ENCODE measurements at places on chromosomes 12 and 14. TPM values are rescaled to one million over a fixed set of nuclear protein-coding genes. Genes with fewer than 3 reads are reported as not detected.

CLEC4C gene
- not detected for total RNA-seq

WNT1 gene
- total RNA-seq = not detected

GRCh38 chr12:1811948-1812291, 8.4 kb upstream of the LRTM2 start:
- peaks cover 26% of the 10 kb centered on the region for H3K27me3 ChIP-seq
- no peak for DNase-seq
- H3K4me1 ChIP-seq = peaks cover 10% of the 10 kb centered on the region
- no peak overlapping the region for H3K4me3 ChIP-seq
- H3K27ac ChIP-seq = no peak overlapping the region
- no peaks in the 10 kb centered on the region for H3K36me3 ChIP-seq

- H3K4me3 ChIP-seq = peak overlapping the region; percentile 85
- peaks cover 13% of the 10 kb centered on the region for H3K36me3 ChIP-seq
- no peaks in the 10 kb centered on the region for H3K27me3 ChIP-seq
- no peak for DNase-seq
- H3K27ac ChIP-seq = peak overlapping the region; percentile 97
Observed at GRCh38 chr14:52950410-52950897, 396 bp downstream of the FERMT2 start.

GRCh38 chr12:116832353-116832752, 48.9 kb downstream of the HRK start:
- no peak overlapping the region for H3K27ac ChIP-seq
- H3K4me1 ChIP-seq = no peaks in the 10 kb centered on the region
- no peak for DNase-seq
- H3K27me3 ChIP-seq = peaks cover 4% of the 10 kb centered on the region
- H3K36me3 ChIP-seq = no peaks in the 10 kb centered on the region

DNA sequence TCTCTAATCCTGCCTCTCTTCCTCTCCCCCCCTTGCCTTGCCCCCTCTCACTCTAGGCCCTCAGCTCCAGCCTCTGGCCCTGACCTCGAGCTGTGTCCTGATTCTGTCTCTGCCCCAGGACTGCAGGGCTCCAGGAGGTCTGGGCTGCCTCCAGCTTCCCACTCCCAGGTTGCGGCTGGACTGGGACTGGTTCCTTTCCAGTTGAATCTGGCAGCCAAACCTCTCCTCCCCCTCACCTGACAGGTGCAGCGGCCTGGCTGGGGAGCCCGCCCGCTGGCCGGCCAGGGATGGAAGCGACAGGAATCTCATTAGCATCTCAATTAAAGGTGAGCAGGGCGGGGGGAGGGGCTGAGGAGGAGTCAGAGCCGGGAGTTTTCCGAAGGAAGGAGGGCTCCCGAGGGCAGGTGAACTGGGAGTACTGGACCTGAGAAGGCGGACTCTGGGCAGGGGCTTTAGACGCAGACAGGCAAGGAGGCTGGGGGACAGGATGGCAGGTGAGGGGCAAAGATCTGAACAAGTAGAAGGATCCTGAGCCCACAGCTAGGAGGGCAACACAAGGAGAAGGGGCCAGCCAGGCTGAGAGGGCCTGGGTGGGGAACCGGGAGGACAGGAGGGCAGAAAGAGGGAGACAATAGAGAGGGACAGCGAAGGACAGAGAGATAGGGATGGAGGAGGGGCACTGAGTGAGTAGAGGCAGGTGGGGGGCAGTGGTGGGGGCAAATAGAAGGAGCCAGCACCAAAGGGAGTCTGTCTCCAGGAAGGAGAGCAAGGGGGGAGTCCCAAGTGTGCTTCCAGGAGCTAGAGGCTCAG, at the start of gene SCNN1A:
Gene SCNN1A (minus strand): TSS at position 295 of the 810 bp plus-strand sequence. CDS start 780 bp downstream, outside the sequence.
- H3K27me3 ChIP-seq = no peaks in the 10 kb centered on the region
- H3K27ac ChIP-seq = peak within 1 kb of the TSS; percentile 95
- no peak within 1 kb of the TSS for H3K4me3 ChIP-seq
- no peak for DNase-seq

DNA sequence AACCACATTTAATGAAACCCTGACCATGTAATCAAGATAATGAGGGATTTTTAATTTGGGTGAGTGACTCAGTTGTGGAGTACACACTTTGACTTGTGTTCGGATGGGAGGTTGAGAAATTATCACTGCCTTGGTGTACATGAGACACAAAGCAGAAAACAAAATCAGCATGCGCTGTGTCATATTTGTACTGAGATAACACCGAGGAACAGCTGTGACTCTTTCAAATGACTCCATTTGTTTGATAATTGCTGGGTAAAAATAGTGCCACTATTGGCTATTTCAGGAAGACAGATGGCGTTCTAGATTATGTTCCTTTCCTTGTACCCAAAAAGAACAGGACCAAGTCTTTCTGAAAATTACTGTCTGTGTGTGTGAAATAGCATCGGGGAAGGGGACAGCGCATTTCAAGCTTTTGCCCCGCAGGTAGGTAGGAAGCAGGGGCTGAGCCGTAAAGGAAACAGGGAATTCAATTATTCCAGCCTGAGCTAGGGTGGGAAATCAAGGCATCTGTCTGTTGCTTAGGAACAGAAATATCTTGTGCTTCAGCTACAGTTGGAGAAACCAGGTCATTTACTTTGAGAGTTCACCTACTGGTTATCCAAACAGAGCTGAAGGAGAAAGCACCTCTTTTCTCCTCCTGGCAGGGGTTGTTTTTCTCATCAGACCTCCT, 114.3 kb downstream of the SNAPC1 start:
- no peaks in the 10 kb centered on the region for H3K36me3 ChIP-seq
- no peak for DNase-seq
- no peak overlapping the region for H3K4me3 ChIP-seq
- H3K27ac ChIP-seq = no peak overlapping the region
- H3K4me1 ChIP-seq = no peaks in the 10 kb centered on the region

DNA sequence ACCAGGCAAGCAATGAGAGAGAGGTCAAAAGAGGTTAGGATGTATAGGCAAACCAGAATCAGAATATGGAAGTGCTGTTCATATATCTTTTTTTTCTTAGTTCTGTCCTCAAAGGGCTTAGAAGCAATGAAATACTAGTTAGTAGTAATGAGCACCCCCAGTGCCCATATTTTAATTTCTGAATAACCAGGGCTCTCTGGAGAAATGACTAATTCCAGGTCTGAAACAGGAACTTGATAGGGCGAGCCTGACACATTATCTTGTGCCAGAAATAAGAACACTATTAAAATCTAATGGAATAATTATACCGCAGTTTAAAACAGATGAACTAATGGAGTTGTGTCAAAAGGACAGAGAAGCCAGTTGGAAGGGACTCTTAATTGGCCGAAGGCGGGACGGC, 30.9 kb downstream of the BICDL1 start:
- no peaks in the 10 kb centered on the region for H3K36me3 ChIP-seq
- H3K27me3 ChIP-seq = peaks cover 16% of the 10 kb centered on the region
- H3K4me3 ChIP-seq = no peak overlapping the region

DNA sequence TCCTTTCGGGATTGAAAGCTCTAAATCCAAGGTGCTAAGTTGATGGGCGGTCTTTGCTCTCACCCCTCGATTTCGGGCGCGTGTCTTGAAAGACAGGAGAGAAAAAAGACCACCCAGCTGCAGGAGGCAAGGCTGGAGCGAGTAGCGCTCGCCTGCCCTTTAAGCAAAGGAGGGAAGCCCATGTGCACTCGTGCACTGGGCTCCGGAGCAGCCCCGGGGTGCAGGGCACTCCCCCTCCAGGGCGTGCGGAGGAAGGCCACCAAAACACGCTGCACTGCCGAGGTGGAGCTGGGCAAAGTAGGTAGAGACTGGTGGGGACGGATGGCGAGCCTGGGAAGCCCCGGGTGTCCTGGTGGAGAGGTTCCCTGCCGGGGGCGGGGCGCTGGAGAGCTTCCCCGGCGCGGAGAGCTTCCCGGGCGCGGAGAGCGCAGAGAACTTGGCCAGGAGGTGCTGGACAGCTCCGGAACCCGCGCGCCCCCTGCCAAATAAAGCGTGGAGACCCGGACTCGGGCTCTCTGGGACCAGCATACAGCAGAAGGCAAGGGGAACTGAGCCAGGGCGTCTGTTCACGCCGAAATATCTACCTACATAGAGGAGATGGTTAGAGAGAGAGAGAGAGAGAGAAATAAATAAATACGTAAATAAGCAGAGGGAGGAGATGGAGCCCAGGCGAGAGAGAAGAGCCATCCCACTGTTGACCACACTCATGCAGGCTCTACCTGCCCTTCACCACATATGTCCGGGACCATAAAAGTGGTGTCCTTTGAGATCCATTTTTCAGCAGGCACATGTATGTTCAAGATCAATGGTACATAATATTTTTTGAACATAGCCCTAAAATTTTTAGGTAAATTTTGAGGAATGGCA, 662 bp upstream of the NELL2 start:
- H3K27me3 ChIP-seq = peaks cover 50% of the 10 kb centered on the region
- no peak overlapping the region for H3K27ac ChIP-seq
- no peak for DNase-seq
- H3K4me3 ChIP-seq = peak overlapping the region; percentile 71
- H3K36me3 ChIP-seq = no peaks in the 10 kb centered on the region

- no peak for DNase-seq
- peaks cover 1% of the 10 kb centered on the region for H3K4me1 ChIP-seq
- no peaks in the 10 kb centered on the region for H3K36me3 ChIP-seq
- peaks cover 25% of the 10 kb centered on the region for H3K27me3 ChIP-seq
- H3K4me3 ChIP-seq = no peak overlapping the region
- no peak overlapping the region for H3K27ac ChIP-seq
Observed at GRCh38 chr12:110932046-110932445, 11.7 kb upstream of the MYL2 start.

DNA sequence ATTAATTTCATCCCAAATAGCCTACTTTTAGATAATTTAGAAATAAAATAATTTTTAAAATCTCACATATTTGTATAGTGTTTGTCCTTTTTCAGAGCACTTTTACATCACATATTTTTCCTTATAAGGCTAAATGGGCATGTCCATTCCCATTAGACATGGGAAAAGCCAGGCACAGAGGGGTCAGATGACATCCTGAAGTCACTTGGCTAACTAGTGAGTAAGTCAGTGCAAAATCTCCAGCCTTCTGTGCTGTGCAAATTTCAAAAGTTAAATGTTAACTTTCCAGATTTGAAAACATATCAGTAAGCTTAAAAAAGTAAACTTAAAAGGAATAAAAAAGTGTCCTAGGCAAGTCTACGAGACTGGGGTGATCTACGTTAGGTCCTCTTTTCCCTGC, 117.4 kb downstream of the EMP1 start:
- no peaks in the 10 kb centered on the region for H3K4me1 ChIP-seq
- no peak overlapping the region for H3K4me3 ChIP-seq
- peaks cover 13% of the 10 kb centered on the region for H3K27me3 ChIP-seq
- H3K36me3 ChIP-seq = no peaks in the 10 kb centered on the region
- no peak for DNase-seq

- no peak overlapping the region for H3K27ac ChIP-seq
- DNase-seq = no peak
- peaks cover 14% of the 10 kb centered on the region for H3K27me3 ChIP-seq
- H3K4me3 ChIP-seq = no peak overlapping the region
Observed at GRCh38 chr12:85092814-85093370, 56.7 kb downstream of the LRRIQ1 start.

GRCh38 chr12:105227879-105228278, 8.1 kb downstream of the APPL2 start:
- H3K4me3 ChIP-seq = no peak overlapping the region
- DNase-seq = no peak
- H3K27me3 ChIP-seq = no peaks in the 10 kb centered on the region
- H3K4me1 ChIP-seq = peaks cover 94% of the 10 kb centered on the region
- H3K36me3 ChIP-seq = peaks cover 41% of the 10 kb centered on the region

DNA sequence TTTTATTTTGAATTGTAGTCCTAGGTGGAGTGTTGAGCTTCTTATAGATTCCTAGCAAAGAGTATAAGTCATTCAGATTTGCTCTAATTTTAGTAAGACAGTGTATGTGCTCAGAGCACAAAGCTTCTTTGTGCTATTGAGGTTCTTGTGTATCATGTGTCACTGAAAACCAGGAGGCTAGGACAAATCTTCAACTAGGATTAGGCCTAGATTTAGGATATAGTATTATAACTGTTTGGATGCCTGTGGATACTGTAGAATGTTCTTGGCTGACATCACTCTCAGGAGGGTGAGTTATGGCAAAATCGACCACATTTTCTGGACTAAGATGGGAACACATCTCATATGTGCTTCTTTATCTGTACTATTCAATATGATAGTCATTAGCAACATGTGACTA, 86.5 kb downstream of the DHRS2 start:
- no peaks in the 10 kb centered on the region for H3K36me3 ChIP-seq
- H3K27ac ChIP-seq = no peak overlapping the region
- H3K4me1 ChIP-seq = no peaks in the 10 kb centered on the region
- no peak for DNase-seq

All from osteocyte (in vitro differentiated cells).